ENCODE measurements at places on chromosomes 7 and 10.

- no peak for DNase-seq
These were observed 25.9 kb downstream of the VAX1 start for GRCh38 chr10:117112220-117112619.

- DNase-seq: no peak
These were observed 17.6 kb upstream of the PHYH start for GRCh38 chr10:13317474-13317873.

DNA sequence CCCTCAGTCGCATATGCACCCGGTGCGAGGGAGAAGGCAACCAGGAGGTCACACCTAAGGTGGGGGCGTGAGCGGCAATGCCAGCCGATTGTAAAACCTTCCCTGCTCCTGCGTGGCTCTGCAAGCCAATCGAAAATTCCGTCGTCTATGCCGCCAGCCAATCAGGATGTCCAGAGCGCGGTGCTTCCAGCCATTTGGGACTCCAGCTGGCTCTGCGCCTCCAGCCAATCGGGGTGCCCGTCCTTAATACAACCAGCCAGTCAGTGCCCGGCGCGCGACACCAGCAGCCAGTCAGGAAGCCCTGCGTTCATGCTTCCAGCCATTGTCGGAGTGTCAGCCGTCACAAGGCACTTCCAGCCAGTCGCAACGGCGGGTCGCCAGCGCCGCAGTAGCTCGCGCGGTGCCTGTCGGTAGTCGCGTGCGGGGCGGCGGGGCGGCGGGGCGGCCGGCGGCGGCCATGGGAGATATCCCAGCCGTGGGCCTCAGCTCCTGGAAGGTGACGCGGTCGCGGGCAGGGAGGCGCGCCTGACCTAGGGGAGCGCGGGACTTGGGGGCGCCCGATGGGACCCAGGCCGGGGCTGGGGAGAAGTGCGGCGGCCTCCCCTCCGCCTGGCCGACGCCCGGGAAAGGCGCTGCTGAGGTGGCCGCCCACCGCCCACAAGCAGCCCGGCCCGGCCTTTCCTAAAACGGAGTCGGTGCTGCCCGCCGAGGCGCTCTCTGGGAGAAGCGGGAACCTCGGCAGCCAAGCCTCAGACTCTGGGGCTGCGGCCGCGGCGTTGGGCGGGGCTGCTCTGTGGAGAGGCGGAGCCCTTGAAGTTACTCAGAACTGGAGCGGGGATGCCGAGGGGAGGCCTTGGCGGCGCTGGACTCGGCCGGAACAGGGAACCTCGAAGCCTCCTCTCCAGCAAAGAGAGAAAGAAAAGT lies at the start of gene AKR1E2:
AKR1E2 (plus strand) TSS at position 340 of the 924 bp plus-strand sequence; CDS start at position 458, 118 bp downstream.
- DNase-seq: peak; percentile 88

- no peak for DNase-seq
These were observed 4.4 kb upstream of the WIPF3 start for GRCh38 chr7:29801929-29802328.

GRCh38 chr10:68133523-68133922 lies 24.2 kb downstream of the MYPN start:
- no peak for DNase-seq

- no peak for DNase-seq
These were observed 7.0 kb downstream of the XRCC2 start for GRCh38 chr7:152668975-152669374.

GRCh38 chr10:99981581-99982199 lies 28.1 kb downstream of the DNMBP start:
- no peak for DNase-seq

DNA sequence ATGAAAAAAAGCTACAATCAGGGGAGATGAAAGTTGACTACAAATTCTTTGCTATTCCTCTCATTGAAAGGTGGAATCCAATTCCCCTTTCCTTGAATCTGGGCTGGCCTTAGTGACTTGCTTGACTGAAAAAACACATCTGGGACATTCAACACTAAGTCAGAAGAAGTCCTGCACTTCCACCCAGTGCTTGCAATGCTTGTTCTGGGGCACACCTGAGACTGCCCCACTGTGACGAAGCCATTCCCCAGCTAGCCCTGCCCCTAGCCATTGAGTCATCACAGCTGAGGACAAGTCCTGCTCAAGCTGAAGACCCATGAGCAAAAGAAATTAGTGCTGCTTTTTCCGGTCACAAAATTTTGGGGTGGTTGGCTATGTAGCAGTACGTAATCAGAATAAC lies 19.2 kb upstream of the GRID1 start:
- DNase-seq: no peak

- DNase-seq: no peak
These were observed 980.5 kb downstream of the LRMDA start for GRCh38 chr10:76411729-76412435.

GRCh38 chr7:93092757-93093370 lies 24.9 kb downstream of the SAMD9 start:
- DNase-seq: no peak

GRCh38 chr7:2070151-2070763 lies 162.5 kb downstream of the MAD1L1 start:
- no peak for DNase-seq

GRCh38 chr10:98135222-98135899 lies 904 bp downstream of the R3HCC1L start:
- DNase-seq: no peak

- DNase-seq: no peak
These were observed 31.7 kb upstream of the SEMA3C start for GRCh38 chr7:80950550-80950967.

GRCh38 chr7:94044806-94045205 lies 40.7 kb upstream of the BET1 start:
- DNase-seq: no peak

DNA sequence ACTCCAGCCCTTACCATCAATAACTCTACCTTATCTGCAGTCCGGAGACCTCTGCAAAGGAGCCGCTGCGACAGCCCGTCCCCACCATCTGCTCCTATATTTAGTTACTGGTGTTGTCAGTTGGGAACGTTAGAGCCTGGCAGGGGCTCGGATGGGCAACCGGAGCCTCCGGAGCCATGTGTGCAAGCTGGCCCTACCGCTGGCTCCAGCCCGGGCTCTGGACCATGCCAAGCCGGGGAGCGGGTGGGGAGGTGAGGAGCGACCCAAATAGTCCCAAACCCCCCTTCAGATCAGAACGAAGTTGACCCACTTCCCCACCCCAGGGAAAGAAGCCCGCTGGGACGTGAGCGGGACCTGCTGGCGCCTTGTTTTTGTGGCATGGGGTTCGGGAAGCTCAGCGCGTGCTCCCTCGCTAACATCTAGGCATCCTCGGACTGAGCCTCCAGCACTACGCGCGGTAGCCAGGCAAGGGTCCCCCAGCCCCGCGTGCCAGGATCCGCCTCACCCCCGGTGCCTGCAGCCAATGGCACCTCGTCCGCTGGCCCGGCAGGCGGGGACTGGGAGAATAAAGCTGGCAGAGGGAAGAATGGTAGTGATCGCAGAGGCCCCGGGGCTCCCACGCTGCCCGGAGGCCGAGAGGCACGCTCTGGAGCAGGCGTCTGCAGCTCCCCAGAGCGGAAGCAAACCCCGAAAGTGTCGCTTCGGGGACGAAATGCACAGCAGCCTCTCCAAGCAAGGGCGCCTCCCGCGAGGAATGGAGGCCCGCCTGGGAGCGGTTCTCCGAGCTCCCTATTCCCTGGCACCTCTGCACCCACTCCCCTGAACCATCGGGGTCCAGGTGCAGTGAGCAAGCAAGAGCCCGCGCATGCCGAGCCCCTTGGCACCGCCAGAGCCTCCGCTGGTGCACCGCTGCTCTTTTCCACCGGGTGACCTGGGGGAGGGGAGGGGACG lies 679 bp downstream of the LRRC20 start:
- DNase-seq: peak; percentile 48

DNA sequence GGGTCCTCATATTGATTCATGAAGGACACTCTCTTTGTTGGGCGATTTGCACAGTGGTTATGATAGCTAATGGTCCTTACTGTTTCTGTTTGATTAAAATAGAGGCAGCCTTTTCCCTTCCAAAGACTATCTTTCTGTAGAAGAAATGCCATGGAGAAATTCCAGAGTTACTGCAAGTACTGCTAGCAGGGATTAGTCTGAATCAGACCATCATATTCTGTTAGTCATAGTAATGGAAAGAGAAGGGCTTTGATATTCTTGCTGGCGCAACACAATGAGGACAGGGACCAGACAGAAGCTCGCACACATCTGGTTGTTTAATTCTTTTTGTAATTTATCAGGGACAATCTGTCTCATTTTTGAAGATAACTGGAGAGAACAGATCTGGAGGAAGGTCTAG lies 304.5 kb upstream of the FZD8 start:
- DNase-seq: no peak

GRCh38 chr10:6279540-6280267 lies 77.0 kb downstream of the PFKFB3 start:
- DNase-seq: no peak

- DNase-seq: no peak
These were observed 86.6 kb downstream of the ABLIM1 start for GRCh38 chr10:114571316-114571999.

- no peak for DNase-seq
These were observed 92.1 kb upstream of the FGFR2 start for GRCh38 chr10:121690152-121690848.

GRCh38 chr7:47759056-47759706 lies 177.3 kb upstream of the TNS3 start:
- DNase-seq: no peak

- no peak for DNase-seq
These were observed 165.6 kb downstream of the DPP6 start for GRCh38 chr7:154217688-154218340.

DNA sequence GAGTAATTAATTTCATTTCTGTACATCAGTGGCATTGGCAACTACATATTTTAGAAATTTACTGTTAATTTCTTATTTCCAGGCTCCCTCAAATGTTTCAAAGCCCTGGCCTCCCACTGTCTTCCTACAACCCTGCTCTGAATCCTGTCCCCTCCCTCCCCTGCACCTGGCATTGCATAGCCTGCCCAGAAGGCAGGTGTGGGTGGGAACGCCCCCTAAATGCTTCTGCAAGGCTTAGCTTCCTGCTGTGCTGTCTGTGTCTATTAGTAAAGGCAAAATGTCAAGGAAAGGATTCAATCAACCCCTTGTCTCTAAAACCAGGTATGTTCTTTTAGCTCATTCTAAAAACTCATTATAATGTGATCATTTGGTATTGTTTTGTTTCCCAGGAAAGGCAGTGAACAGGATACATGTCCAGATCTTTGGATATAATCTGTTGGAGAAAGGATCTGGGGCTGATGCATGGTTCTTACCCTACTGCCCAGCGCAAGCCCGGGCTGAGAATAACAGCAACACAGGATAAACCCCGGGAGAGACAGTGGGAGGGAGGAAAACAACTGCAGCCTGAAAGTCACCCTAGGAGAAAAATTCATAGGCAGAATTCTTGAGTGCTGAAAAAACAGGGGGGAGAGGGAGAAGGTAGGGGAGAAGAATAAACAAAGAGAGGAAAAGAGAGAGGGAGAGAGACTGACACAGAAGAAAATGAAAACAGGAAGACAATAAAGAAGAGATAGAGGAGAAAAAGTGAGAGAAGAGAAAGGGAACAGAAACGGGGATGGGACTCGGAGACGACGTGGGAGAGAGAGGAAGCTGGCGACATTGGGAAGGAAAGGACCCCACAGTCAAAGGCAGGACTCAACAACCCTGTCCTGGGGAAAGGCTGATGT lies 589 bp downstream of the ZNF488 start:
- peak; percentile 8 for DNase-seq

- DNase-seq: no peak
These were observed 31.5 kb upstream of the SH2D4B start for GRCh38 chr10:80506189-80506575.

DNA sequence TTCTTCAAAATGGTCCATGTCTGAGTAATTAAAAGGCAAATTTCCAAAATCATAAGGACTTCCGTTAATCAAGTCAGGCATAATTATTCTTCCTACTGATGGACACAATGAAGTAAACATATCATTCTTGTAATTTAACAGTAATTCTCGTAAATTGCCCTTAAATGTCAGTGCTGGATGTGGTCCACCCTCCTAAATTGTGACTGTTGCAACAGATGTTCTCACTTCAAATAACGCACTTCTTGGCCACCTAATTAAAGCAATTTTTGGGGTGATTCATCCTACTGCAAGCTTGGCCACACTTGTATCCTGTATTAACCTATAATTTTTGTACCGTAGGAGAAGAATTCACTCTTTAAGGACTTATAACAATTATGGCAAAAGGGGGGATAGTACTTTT lies 1.9 kb downstream of the COL1A2 start:
- no peak for DNase-seq

GRCh38 chr7:101363734-101364374 lies 1.2 kb downstream of the COL26A1 start:
- DNase-seq: peak; percentile 82

DNA sequence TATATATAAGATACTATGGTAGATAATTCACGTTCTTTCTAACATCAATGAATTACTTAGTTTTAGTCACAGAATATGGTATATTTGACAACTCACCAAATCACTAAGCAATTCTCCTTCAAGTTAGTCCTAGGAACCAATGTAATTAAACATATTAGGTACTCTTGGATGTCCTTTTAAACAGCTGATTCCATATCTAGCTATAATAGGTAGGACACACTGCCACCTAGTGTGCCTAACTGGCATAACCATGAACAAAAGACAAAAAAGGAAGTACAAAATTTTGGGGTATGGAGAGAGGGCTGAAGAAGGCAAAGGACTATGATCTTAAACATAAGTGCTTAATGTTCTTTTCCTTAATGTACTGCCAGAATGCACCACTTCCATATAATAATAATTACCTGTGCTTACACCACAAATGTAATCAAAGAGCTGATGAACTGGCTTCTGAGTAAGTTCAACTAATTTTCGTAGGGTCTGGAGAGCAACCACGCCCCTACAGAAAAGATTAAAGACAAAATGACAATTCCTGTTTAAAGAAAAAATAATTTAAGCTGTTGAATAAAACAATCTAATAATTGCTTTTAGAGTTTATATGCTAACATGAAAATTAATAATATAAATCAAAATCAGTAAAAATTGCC lies 28.7 kb downstream of the PNPLA8 start:
- DNase-seq: peak; percentile 20

DNA sequence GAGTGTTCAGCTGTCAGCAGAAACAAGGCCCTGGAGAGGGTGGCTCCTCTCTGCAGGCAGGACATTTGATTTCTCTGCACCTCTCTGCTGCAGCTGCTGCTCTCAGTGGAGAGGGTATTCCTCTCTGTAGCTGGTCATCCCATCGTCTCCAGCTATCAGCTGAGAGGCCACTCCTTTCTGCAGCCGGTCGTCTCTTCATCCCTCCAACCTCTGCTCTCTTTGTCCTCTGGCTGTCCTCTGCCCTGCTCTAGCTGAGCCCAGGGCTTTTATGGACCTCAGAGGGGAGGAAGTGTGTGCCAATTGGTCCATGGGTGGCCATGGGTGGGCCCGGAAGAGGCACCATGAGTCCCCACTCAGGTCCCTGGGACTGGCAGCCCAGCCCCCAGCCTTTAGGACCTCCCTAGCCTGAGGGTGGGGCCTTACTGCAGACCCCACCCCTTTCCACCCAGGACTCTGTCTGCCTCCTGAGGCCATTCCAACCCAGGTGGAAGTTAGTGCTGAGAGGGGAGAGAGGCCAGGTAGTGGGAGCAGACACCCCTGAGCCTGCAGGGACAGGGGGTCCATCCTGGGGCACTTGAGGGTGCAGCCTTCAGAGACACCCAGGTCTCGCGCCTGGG lies 26.2 kb upstream of the CDCA7L start:
- no peak for DNase-seq

- DNase-seq: no peak
These were observed 664 bp downstream of the CPA1 start for GRCh38 chr7:130380861-130381455.

All from activated CD4-positive, alpha-beta memory T cell treated with anti-CD3 and anti-CD28 coated beads for 36 hours (primary cell).